ENCODE measurements at places on chromosomes 7 and 10. TPM values are rescaled to one million over a fixed set of nuclear protein-coding genes. Genes with fewer than 3 reads are reported as not detected.

DNA sequence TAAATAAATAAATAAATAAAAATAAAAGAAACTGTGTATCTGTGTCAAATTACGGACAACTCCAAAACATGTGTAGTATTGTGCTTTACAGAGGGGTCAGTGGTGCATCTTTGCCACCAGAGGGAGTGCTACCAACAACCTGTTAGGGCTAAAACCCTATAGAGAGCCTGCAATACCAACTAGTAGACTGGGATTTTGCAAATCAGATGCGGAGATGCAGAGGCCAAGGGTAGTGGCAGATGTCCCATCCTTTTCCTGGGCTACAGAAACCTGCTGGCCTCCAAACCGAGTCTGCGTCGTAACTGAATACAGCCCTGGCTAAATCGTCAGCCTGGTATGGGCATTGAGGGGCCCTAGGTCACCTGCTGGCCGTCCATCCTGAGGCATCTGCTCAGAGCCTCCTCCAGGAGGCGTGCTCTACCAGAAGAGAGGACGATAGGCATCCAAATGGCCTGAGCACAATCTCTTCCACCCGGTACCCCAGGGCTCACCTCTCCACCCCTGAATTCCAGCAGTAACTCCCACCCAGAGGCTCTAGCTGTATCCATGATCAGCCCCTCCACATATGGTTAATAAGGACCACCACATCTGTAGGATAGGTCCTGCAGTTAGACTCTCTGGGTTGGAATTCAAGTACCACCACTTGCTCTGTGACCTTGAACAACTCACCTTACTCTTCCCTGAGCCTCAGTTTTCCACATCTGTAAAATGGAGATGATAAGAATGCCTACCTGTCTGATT is 6.2 kb upstream of the RRP12 start:
- DNase-seq: peak; percentile 66

- no peak for DNase-seq
Observed at GRCh38 chr7:117673839-117674238, 194.0 kb downstream of the CFTR start.

- no peak for DNase-seq
Observed at GRCh38 chr7:135499818-135500217, 10.1 kb downstream of the CNOT4 start.

DNA sequence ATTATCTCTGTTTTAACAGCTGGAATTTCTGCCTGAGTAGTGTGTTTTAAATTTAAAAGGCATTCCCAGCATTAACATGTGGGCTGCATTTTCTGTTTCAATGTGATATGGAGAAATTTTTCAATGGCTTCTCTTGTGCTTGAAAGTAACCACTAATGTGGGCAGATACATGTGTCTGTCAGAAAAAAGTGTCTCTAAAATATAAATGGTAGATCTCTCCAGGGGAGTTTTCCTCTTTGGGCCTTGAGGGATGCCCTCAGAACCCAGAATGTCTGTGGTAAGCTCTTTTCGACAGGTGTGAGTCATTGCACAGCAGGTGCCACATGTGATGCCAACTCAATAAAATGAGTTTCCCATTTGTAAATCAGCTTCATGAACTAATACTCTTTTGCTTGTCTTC is 221.1 kb downstream of the SEMA3E start:
- DNase-seq: no peak

- no peak for DNase-seq
Observed at GRCh38 chr7:6530626-6531491, 20.4 kb downstream of the GRID2IP start.

GRCh38 chr10:103905441-103905840 is 12.5 kb downstream of the STN1 start:
- DNase-seq: no peak

The ZNF727 gene
- total RNA-seq: 0.32 TPM

The PLAC9 gene
- 64.9 TPM for total RNA-seq

The LUC7L2 gene
- 94.0 TPM for total RNA-seq

The UCN3 gene
- total RNA-seq: not detected

The GPR26 gene
- not detected for total RNA-seq

All from urinary bladder (tissue), 4 donors.